Ascending aorta (tissue), 2 donors: ENCODE measurements at places on chromosomes 1 and 21. TPM values are rescaled to one million over a fixed set of nuclear protein-coding genes. Genes with fewer than 3 reads are reported as not detected.
A peak's percentile ranks its signal among the peaks of the same experiment; 100 is the strongest.

DNA sequence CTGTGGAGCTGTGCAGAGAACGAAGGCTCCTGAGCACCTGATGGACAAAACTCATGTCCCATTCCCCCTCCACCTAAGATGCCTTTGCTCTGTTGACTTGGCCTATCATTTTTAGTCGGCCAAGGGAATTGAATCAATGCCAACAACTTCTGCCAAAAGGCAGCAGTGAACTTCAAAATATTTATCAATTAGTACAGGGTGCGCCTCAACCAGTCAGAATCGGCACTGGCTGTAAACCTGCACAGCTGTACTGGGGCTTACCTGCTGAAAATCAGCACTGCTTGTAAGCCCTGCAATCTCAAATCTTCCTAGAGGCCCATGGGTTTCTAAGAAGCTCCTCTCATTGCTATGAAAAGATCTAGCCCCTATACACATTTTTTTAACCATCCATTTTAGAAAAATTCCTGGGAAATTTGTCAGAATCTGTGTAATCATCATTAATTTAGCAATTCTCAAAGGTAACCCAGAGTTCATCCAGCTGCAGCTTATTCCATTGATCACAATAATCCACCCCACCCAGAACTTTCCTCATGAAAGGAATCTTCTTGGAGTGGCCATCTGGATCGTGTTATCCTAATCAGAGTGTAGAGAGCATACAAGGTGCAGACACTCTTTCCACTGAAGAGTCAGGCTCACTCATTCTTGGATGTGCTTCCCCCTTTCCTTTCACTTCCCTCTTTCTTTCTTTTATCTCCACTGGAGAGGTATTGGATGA is 40.2 kb downstream of the ADAMTS1 start:
- H3K4me3 ChIP-seq = no peak overlapping the region
- H3K4me1 ChIP-seq = no peaks in the 10 kb centered on the region
- H3K27me3 ChIP-seq = no peaks in the 10 kb centered on the region
- no peak overlapping the region for H3K27ac ChIP-seq

- H3K36me3 ChIP-seq = no peaks in the 10 kb centered on the region
- no peaks in the 10 kb centered on the region for H3K27me3 ChIP-seq
- H3K4me3 ChIP-seq = no peak overlapping the region
- H3K27ac ChIP-seq = peak overlapping the region; percentile 83
Observed at GRCh38 chr1:163231385-163231784, 28.7 kb upstream of the RGS5 start.

GRCh38 chr1:167447521-167448136 is 70.7 kb downstream of the CD247 start:
- H3K27ac ChIP-seq = no peak overlapping the region
- H3K4me3 ChIP-seq = no peak overlapping the region
- no peaks in the 10 kb centered on the region for H3K4me1 ChIP-seq
- no peaks in the 10 kb centered on the region for H3K36me3 ChIP-seq

DNA sequence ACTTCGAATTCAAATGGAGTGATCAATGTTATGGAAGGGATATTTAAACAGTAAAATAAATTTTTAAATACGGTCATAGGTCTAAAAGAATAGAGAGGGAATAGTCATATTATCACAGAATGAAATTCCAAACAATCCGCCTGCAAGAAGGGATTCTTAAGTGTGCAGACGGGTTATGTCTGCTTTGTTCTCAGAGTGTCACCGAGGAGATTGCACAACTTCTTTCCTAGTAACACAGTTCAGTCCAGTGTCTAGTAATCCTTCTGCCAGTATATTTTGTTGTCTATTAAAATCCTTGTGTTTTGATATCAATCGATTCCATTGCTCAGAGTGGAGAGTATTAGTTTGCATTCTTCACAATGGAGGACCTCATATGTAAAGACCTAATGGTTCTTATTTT is 48.4 kb downstream of the LRRC53 start:
- no peaks in the 10 kb centered on the region for H3K36me3 ChIP-seq
- H3K27me3 ChIP-seq = no peaks in the 10 kb centered on the region
- DNase-seq = no peak
- no peaks in the 10 kb centered on the region for H3K4me1 ChIP-seq
- no peak overlapping the region for H3K4me3 ChIP-seq
- no peak overlapping the region for H3K27ac ChIP-seq

- H3K36me3 ChIP-seq = peaks cover 12% of the 10 kb centered on the region
- DNase-seq = no peak
- no peak overlapping the region for H3K4me3 ChIP-seq
- H3K27me3 ChIP-seq = no peaks in the 10 kb centered on the region
- peaks cover 9% of the 10 kb centered on the region for H3K4me1 ChIP-seq
Observed at GRCh38 chr1:203682473-203683383, 56.1 kb downstream of the ATP2B4 start.

IL19 gene
- total RNA-seq = not detected

F13B gene
- total RNA-seq = not detected
